ENCODE measurements at places on chromosomes 11 and 22.

- no peak for DNase-seq
These were observed 106.5 kb upstream of the DRD2 start for GRCh38 chr11:113581713-113582112.

DNA sequence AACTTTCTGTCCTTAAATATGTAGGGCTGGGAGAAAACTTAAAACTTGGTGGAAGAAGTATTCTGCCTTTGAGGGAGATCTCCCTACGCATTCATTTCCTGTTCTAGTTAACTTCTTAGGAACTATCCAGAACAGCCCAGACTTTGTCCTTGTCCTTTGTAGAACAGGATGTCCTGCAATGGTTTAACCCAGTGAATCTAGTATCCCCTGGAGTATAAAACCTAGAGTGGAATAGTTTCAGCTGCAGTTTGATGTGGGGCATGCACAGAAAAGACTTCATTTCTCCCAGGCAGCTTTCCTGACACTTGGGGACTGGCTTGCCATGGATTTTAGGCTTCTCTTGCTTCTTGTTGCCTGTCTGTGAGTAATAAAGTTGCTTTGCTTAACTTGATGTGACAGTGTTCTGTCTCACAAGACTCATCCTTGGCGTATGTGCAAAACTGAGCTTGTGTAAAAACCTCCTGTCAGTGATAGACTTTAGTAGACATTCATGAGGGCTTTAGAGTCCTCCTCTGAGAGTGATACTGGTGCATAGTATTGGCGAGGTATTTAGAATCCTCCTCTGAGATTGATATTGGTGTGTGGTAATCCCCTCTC is 28.2 kb downstream of the ARHGAP42 start:
- DNase-seq, result no peak

GRCh38 chr22:49300951-49301397 is 526.7 kb downstream of the BRD1 start:
- no peak for DNase-seq

DNA sequence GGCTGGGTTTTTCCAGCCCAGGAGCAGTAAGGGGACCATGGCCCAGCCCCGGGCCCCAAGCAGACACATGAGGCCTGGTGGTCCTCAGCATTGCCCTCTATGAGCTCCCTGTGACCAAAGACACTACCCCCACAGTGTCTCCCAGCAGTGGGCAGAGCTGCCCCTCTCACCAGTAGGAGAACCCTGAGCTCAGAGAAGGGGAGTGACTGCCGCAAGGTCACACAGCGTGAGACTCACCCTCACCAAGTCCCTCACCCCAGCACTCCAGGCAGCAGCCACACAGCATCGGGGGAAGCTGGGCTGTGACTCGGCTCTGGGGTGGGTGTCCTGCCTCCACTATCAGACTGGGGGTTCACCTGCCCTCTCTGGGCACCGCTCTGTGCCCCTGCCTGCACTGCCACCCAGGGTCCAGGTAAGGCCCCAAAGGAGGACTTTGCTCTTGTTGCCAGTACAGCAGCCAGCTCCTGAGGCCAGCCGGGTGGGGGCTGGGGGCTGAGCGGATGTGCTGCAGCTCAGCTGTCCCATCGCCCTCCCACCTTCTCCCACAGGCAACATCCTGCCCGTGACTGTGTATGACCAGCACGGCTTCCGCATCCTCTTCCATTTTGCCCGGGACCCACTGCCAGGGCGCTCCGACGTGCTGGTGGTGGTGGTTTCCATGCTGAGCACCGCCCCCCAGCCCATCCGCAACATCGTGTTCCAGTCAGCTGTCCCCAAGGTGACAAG is 7.9 kb upstream of the SH3BP1 start:
- DNase-seq, result no peak

DNA sequence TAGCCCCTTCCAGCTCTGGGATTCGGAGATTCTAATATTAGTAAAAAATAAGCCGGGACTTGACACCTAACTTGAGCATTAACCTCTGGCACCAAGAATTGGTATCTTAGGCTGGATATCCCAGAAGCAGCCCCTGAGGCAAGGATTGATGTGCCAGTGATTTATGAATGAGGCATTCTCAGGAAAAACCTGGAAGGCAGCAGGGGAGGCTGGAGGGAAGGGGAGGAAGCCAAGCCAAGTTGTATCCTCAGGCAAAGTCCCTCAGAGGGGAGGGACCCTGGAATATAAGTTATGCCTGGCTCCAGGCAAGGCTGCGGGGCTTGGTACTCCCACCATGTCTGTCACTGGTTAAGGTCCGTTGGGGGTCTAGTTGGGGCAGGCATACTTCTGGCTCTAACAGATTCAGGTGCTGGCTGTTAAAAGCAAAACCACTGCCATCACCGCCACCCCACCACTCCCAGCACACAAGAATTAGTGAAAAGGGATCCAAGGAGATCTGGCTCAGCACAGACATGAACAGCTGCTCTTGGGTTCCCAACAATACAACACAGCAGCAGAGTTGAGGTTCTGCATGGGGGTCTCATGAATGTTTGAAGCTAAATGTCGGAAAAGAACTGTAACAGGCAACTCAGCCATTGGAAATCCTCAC is 29.8 kb downstream of the LMO2 start:
- DNase-seq, result no peak

DNA sequence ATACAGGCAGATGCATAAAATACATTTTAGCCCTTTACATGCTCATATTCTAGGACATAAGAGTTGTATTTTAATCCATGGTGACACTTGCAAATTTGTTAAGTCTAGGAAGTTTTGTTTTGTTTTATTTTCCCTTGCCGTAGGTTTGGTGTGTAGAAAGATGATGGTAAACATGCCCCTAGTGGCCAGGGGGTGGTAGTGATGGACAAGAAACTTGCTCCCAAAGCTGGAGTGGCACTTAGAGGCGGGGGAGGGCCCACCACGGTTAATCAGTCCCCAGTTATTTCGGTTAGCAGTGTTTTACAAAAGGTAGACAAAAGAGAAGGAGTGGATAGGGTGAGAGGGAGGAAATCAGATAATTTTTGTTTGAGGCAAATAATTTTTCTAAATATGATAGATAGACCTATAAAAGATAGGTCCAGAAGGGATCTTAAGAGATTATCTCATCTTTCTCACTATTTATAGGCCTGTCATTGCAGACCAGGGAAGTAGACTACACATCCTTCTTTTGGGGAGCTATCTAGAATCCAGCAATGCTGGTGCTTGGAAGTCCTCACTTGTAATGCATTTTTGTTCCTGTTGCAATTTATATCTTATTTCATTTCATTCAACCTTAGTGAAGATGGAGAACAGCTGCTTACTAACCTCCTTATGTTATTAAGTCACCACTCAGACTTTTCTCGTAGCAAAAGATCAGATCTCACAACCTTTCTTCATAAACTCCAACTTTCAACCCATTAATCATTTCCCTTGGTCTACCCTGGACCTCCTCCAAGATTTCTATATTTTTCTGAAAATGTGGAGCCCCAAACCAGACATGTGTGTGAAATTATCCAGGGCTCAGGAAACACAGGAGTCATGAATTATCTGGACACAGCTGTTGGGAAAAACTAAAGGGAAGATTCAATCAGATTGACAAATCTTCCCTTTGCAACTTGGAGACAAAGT is 5.9 kb upstream of the BDNF start:
- DNase-seq, result no peak

GRCh38 chr11:35267504-35267903 is 128.5 kb downstream of the CD44 start:
- peak; percentile 88 for DNase-seq

DNA sequence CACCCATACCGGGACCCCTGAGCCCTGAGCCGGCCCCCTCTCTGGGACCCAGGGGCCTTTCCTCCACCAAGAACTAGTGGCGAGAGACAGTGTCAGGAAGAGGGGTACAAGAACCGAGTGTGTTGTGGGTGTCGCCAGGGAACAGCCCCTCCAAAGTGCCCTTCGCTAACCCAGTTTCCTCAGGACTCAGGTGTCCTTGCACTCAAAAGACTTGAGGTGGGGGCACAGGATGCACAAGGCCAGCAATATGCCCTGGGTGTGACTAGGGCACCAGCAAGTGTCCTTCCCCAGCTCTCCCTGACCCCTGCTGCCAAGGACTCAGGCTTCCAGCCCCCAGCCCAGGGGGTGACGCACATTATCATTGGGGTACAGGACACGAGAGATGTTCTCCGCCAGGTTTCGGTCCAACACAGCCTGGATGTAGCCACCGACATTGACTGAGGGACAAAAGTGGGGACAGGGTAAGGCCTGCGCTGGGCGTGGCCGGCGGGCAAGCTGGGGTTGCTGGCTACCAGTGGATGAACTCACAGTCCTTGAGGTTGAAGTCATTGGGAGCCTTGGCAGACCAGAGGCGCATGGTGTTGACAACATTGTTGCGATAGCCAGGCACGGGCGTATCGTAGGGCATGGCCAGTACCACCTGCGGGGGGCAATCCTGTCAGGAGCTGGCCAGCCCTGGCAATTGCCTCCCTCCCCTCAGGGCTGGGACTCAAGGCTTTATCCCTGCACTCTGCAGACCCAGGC is 4.7 kb downstream of the PYGM start:
- DNase-seq, result no peak

GRCh38 chr22:28051787-28052356 is 132.8 kb upstream of the PITPNB start:
- DNase-seq, result peak; percentile 85

- DNase-seq, result no peak
These were observed 141.2 kb downstream of the MIAT start for GRCh38 chr22:26798462-26799065.

- DNase-seq, result no peak
These were observed 9.0 kb upstream of the AHNAK start for GRCh38 chr11:62555464-62556107.

DNA sequence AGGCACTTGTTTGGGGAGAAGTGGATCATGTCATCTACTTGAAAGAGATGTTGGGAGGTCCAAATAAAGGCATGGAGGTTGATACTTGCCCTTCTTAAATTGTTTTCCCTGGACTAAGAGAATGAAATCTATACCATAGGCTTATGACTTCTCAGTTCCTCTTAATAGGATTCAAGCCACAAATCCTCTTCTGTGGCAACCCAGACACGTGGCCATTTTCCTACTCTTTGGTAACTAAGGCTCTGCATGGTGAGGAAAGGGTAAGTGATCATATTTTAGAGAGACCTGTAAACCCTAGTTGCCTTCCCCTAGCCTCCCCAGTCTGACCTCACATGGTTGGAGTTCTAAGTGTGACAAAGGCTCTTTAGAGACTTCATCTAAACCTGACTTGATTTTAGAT is 72.9 kb upstream of the CD44 start:
- no peak for DNase-seq

DNA sequence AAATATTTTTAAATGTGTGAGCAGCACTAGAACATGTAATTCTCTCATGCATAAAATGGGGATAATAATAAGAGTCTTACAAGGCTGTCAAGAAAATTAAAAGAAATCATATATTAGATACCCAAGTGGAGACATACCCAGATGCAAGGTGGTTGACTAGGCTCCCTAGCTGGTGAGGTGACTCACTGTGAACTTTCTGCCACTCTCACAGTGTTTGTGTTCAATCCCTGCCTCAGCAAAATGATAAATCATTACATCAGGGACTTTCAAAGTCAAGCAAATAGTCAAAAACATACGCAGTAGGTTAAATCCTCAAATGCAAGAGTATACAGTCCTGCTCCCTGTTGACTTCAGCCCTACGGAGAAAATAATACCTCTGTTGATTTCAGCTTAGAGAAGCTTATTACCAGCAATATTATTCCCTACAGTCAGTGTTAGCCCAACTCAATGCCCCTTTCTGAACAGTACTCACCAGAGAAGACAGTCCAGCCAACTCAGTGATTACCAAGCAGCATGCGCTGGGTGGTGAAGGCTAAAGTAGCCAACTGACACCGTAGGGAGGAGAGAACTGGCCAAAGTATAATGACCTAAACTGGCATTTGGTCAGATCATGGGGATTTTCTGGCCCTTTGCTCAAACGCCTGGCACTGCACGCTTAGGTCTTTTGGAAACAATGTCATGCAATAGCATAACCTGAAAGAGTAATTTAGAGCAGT is 73.1 kb upstream of the BARX2 start:
- DNase-seq, result no peak

DNA sequence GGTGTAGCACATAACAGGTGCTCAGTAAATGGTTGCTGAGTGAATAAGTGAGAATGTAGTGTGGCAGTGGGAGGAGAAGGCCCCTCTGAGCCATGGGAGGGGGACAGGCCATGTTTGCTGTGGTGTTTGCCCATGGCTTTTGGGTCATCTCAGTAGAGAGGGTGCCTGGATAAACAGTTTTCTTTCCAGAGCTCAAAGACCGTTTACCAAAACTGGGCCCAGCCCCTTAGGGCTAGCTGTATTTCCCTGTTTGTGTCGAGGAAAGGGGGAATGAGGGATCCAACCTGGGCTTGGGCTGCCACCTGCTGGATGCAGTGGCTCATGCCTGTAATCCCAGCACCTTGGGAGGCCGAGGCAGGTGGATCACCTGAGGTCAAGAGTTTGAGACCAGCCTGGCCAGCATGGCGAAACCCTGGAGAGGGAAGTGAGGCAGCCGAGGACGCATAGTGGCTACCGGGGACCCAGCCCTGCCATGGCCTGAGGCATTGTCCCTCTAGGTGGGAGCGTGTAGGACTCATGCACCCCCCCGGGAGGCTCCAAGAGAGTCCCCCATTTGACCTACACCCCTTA is 8.7 kb upstream of the LTO1 start:
- peak; percentile 26 for DNase-seq

DNA sequence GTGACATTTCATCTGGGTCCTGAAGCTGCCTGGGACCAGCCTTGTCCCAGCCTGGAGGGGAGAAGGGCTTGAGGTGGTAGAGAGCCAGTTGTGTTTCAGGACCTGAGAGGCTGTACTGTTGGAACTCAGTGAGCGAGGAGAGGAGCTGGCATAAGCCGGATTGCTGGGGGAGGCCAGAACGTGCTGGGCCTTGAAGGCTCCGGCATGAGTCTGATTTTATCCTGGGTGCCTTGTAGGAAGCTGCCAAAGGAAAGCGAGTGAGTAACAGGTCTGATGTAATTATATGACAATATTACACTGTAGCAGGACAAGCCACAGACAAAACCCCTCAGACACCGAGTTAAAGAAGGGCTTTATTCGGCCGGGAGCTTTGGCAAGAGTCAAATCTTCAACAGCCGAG is 17.2 kb downstream of the AP2A2 start:
- peak; percentile 71 for DNase-seq

GRCh38 chr11:72439455-72439854 is 5.1 kb upstream of the CLPB start:
- DNase-seq, result peak; percentile 65

GRCh38 chr11:16611401-16611921 is 127.0 kb upstream of the C11orf58 start:
- DNase-seq, result peak; percentile 20

- no peak for DNase-seq
These were observed 49.3 kb upstream of the LINC01488 start for GRCh38 chr11:69431893-69432738.

- DNase-seq, result no peak
These were observed 54.0 kb upstream of the SEZ6L start for GRCh38 chr22:26115266-26115665.

GRCh38 chr22:35218079-35218478 is 39.2 kb upstream of the HMGXB4 start:
- peak; percentile 14 for DNase-seq

DNA sequence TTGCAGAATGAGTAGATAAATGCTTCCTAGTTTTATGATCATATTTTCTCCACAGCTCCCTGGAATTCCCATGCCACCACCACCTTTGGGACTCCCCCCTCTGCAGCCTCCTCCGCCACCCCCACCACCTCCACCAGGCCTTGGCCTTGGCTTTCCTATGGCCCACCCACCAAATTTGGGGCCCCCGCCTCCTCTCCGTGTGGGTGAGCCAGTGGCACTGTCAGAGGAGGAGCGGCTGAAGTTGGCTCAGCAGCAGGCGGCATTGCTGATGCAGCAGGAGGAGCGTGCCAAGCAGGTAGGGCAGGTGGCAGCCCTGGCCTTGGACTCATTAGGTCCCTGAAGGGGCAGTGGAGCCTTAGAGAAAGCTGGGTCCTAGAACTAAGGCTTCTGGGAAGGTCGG is 2.9 kb downstream of the SF3B2 start:
- DNase-seq, result no peak
